Ovary (tissue), 10 donors: ENCODE measurements at places on chromosomes 3 and 15.

- no peak for DNase-seq
These were observed 77.2 kb upstream of the WDR72 start for GRCh38 chr15:53836618-53837017.

GRCh38 chr3:143226678-143227291 is 107.2 kb downstream of the CHST2 start:
- no peak for DNase-seq

GRCh38 chr3:155957412-155957880 is 87.0 kb downstream of the GMPS start:
- no peak for DNase-seq

DNA sequence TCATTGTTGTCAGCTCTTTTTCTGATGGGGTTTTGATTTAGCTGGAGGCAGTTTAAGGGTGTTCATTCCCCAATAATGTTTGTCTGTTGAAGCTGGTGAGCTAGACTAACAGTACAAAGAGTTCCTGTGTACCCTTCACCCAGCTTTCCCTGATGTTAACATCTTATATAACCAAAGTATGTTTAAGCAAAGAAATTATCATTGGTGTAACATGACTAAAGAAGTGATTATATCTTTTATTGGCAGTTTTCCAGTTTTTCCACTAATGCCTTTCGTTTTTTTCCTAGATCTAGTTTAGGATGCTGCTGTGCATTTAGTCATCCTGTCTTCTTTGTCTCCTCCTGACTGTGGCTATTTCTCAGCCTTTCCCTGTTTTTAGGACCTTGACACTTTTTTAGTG is 165.6 kb downstream of the LPP start:
- no peak for DNase-seq

DNA sequence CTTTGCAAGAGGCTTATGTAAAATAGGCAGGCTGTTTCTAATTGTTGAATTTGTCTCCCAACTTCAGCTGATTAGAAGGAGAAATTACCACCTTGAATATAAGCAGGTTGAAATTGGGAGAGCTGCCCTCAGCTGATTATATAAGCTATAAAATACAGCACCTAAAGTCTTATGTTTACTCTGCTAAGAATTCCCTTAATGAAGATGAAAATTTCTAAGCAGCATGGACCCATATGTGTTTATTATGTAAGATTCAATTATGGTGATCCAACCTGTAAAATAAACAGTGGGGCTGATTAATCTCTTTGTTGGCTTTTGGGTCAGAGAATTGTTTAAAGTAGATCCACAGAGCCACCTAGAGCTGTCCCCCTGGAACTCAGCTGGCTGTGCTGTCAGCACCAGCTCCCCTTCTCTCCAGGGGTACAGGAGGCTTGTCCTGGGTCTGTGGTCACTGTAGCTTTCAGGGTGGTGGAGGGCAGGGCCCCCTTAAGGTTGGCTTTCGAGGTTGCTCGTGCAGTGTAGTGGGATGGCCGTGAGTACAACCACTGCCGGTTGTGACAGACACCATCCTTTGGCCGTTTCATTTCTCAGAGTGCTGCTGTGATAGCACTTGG is 9.5 kb downstream of the SLCO3A1 start:
- no peak for DNase-seq

- no peak for DNase-seq
These were observed 346.9 kb upstream of the CDIN1 start for GRCh38 chr15:36232491-36232890.

GRCh38 chr15:43330780-43331087 is 361 bp upstream of the LCMT2 start:
- DNase-seq, result no peak
